NCI-H1105 (cell line): ENCODE measurements at places on chromosomes 3 and 15.

GRCh38 chr3:140529096-140529495 lies 148.8 kb upstream of the TRIM42 start:
- no peak for DNase-seq

GRCh38 chr3:152405915-152406802 lies 137.4 kb downstream of the MBNL1 start:
- peak; percentile 67 for DNase-seq

DNA sequence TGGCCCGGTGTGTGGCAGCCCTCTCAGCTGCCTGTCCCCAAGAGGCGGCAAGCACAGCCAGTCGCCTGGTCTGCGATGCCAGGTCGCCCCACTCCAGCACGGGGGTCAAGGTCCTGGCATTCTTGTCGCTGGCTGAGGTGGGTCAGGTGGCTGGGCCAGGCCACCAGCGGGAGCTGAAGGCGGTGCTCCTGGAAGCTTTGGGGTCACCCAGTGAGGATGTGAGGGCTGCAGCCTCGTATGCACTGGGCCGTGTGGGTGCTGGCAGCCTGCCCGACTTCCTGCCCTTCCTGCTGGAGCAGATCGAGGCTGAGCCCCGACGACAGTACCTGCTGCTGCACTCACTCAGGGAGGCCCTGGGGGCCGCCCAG lies 20.8 kb downstream of the CAND2 start:
- DNase-seq = no peak

DNA sequence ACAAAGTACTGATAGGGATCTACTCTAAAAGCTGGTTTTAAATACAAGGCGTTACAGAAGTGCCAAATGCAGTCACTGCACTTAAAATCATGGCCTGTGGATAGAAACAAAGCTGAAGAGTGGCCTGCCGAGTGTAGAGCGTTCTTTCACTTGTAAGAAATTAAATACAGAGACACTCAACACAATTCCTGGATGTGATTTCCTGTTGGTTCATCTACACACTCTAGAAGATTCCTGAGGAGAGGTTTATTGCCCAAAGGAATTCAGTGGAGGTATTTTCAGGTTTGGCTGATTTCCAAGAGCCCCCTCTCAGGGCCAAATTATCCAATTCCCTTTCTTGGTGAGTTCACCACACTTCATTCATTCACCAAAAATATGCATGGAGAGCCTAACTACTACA lies 200.3 kb upstream of the IL12A start:
- DNase-seq = no peak

DNA sequence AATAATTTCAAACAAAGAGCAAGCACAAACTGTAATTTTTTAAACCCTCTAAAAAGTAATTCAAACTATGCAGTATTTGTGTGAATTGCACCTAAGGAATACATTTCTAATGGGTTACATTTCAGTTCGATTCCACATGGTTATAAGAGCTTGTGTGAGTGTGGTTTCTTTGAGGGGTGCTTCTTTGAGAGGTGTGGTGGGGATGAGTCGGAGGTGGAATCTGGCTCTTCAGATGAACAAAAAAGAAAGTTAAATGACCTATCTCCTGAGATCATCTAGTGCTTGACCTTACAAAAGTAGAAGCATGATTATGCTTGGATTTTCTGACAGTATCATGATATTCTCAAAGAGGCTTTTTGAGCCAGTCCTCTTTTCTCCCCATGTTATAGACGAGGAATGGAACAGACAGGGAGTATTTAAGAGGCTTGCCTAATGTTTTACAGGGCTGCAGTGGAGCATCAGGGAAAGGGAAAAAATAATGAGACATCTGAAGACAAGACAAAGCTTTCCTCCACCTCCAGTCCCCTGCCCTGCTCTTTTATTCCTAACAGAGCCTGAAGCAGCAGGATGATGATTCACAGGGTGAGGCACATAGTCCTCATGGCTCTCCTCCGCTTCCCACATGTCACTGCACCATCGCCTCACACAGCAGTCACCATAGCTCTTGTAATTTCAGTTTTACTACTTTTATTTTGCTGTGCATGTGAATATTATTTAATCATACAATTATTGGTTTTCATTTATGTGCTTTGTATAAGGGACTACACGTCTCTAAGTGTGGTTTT lies 82.0 kb downstream of the LYSMD4 start:
- DNase-seq = no peak

- no peak for DNase-seq
Observed at GRCh38 chr3:23219117-23219516, 16.0 kb downstream of the UBE2E2 start.

GRCh38 chr3:77825001-77825827 lies 785.3 kb downstream of the ROBO2 start:
- no peak for DNase-seq

- DNase-seq = no peak
Observed at GRCh38 chr3:154247806-154248415, 76.4 kb downstream of the DHX36 start.

GRCh38 chr3:98730338-98730737 lies 32.8 kb upstream of the ST3GAL6 start:
- no peak for DNase-seq
